ENCODE measurements at places on chromosomes 4 and X.

DNA sequence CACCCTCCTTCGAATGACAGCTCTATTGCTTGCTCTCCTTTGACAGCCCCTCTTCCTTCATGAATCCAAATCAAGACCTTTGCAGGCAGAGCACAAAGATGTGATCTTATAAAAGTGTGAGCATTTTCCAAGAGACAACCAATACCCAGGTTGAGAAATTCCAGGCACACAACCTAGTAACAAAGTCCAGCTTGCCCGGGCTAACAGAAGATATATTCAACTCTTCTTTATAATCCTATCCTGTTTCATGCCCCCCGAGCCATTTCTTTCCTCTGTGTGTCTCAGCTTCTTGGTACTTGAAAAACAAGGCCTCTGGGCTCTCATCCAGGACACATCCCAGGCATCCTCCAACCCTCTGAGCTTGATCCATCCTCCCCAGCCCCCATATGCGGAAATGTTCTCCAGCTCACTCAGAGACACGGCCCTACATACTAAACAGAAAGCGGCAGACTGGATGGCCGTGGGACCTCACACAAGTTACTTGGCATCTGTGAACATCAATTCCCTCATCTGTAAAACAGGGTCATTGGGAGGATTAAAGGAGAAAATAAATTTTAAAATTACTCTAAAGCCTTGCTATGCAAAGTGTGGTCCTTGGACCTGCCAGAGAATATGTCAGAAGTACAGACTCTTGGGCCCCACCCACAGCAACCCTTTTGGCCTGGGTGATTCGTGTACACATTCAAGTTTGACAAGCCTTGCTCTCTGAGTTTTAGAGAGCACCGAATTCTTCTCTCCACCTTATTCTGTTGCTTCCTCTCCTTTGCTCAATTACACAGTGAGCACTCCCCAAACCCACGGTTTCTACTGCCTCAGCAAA is 627.0 kb downstream of the BCOR start:
- no peak for DNase-seq

GRCh38 chrX:123454712-123455431 is 270.8 kb downstream of the GRIA3 start:
- DNase-seq = no peak

GRCh38 chr4:23324021-23324690 is 565.7 kb downstream of the PPARGC1A start:
- no peak for DNase-seq

DNA sequence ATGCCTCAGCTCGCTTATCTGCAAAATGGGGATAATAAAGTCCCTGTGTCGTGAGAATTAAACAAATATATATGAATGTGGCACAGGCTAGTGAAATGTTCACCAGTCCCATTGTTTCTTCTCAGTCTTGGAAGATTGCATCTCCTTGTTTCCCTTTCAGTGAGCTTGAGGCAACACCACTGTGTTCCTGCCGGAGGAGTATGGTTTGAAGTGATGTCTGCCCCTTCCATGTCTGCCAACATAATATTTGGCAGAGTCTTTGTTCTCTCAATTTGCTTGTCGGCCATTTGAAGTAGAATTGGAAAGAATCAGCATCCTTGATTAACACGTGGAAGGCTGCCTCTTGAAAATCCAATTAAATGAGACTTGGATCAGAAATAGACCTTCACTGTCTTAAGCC is 1088.5 kb upstream of the INTU start:
- DNase-seq = no peak

DNA sequence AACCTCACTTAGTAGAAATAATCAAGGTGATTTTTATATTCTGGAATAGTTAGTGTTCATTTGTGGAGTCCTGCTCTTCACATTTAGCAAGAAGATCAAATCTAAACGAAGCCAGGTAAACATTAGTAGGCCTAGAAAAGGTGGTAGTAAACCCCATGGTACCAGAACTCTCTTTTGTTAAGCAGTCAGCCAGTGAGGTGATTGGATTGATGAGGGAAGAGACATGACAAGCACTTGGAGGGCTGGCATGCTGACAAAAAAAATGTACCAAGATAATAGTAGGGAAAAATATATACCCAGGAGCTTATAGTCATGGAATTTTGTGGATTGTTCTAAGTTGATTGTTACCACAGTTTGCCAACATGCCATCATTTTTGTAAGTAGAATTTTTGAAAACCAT is 163.8 kb downstream of the BANK1 start:
- DNase-seq = no peak

DNA sequence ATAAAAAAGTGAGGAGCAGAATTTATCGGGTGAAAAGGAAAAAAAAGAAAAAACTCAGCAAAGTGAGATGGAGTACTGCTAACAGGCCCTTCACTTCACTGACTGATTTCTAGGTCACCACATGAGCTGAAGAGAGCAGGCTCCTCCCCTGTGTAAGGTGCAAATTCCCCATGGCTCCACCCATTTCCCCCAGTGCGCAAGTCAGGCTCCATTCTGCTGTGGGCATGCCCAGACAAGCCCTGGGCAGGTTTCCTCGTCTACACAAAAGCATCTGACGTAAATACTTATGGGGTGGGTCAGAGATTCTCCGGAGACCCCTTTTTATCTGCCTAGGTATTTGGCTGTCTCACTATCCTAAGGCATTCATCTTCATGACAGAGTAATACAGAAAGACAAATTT is 157.9 kb downstream of the MAGEB5 start:
- DNase-seq = no peak

GRCh38 chr4:39451423-39452023 is 7.2 kb downstream of the RPL9 start:
- DNase-seq = no peak

GRCh38 chr4:88297725-88298454 is 13.5 kb upstream of the PPM1K start:
- DNase-seq = no peak

- no peak for DNase-seq
These were observed 177.3 kb downstream of the BANK1 start for GRCh38 chr4:101967697-101968346.

DNA sequence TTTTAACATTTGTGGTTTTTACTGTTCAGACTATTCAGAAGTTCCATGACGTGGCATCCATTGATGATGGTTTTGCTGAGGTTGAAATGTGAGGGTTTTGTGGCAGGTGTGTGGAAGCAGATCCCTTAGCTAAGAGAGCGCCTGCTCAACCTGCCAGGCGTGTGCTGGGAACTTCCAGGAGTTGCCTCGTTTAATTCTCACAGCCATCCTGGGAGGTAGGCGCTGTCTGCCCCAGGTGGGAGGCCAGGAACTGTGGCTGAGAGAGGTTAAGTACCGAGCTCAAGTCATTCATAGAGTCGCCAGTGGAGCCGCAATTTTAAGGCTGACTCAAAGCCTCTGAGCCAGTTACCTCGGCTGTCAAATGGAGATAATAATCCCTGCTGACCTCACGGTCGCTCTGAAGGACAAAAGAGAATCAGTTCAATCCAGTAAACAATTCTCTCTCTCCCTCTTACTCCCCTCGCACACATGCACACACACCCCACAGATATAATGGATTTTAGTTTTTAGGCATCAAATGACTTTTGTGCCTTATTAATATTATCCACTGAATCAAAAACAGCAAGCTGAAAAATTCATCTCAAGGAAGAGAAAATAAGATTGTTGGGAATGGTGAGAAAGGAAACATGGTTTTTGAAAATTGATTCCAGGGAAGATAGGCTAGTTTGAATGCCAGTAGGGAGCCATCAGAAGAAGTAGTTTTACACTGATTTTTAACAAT is 171.3 kb downstream of the PTTG2 start:
- no peak for DNase-seq

DNA sequence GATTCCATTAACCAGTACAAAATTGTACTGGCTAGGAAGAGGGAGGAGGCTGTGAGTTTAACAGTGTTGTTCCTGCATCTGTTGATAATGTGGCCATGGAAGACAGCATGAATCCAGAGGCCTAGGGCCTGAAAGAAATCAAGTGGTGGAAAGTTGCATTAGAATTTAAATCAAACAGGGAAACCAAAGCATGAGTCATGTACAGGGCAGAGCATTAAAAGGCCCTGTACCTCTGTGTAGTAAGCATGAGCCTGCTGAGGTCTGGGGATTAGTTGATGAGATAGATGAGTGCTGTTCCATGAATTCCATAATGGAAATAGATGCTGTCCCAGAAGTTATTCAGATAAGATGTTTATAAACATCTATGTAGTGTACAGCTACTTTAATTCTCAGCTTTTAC is 58.3 kb downstream of the MID1IP1 start:
- no peak for DNase-seq

DNA sequence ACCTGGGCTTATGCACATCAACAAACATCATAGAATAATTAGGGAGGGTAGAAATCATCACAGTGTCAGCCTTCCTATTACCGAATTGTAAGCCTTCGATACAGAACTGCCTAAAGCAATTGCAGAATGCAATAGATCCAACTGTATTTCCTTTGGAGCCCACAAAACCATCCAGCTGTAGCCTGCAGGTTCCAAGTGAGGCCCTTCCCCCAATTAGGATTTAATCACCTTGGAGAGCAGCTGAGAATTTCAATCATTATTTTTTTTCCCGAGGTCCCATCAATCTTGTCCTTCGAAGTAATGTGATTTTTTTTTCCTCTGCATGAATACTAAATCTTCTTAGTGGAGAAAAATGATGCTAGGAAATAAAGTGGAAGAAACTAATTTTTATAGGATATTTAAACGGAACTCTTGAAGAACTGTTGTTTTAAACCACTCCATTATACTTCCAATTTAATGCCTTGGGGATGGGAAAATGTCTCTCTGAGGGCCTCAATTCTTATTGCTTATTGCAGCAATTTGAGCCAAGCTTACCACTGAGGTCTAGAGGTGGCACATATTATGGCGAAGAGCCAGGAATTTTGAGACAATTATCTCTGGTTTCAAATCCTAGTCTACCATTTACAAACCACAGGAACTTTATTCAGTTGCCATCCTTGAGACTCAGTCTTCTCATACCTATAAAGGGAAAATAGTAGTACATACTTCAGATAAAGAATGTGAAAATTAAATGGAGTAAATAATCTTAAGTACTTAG is 953.4 kb upstream of the IGFBP7 start:
- no peak for DNase-seq

DNA sequence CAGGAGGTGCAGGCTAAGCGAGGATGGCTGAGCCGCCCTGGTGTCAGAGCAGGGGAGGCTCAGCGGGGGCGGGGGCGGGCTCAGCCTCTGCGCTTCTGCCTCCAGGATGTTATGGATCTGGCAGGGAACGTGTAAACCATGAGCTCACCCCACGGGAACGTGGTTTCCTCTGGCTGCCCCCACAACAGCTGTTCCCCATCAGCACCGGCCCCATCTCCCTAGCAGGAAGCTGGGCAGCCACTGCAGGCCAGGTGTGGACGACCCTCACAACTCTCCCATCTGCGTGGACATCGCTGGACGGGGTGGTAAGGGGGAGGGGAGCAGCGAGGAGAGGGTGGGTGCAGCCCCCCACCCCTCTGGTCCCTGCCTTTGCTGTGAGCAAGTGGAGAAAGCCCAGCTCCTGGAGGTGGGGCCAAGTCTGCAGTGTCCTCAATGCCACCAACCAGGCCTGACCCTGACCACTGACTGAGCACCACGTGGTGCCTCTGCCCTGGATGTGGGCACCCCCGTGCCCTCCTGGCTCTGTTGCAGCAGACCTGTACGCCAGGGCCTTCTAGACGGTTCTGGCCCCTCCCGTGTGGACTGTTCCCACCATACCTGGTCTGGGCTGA is 28.1 kb upstream of the SPON2 start:
- DNase-seq = no peak

DNA sequence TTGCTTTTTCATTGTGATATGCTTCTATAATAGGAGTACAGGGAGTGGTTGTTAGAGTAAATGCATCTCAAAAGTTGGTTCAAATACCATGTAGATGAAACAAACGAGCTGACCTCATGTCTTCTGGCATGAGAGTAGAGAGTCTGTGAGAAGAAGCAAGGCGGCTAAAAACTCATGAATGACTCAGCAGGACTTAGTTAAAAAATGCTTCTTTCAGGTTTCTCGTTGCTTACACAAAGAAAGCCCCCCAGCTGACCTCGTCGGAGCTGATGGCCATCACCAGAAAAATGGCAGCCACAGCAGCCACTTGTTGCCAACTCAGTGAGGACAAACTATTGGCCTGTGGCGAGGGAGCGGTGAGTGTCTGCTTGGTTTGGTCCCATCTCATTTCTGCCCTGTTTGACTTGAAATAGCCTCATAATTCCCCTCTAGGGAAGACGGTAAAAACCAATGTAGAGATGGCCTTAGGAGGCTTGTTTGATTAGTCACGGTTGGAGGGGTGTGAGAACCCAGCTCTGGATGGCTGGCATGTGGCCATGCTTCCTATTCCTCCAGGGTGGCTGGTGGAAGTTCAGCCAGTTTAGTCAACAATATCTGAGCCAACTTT is 14.5 kb downstream of the AFP start:
- no peak for DNase-seq

DNA sequence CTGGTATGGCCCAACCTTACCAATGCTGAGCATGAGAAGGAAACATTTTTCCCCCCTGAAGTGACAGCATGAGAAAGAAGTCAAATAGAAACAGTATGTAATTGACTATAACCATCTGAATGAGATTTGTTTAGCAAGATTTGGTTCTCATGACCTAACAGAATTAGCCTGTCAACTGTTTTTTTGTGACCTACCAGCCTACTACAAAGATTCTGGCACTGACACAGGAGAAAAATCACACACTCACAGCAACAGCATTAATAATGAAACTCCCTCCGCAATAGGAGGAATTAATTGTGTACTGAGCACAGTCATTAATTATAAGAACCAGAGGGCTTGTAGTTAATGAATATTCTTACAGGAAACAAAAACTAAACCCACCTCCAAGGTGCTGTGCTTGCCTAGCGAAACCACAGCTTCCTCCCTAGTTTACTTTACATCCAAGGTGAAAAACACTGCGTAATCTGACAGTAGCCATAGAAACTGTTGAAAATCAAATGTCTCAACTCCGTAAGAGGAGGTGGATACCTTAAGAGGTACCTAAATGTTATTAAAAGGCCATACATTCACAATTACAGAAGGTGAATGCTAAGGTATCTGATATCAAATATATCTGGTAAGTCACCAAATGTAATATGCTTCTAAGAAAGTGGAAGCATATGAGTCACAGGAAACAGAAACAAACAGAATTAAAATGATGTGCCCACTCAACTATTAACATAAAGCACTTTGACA is 34.9 kb downstream of the MMRN1 start:
- DNase-seq = no peak

GRCh38 chr4:149711593-149712365 is 103.9 kb downstream of the IQCM start:
- DNase-seq = no peak

DNA sequence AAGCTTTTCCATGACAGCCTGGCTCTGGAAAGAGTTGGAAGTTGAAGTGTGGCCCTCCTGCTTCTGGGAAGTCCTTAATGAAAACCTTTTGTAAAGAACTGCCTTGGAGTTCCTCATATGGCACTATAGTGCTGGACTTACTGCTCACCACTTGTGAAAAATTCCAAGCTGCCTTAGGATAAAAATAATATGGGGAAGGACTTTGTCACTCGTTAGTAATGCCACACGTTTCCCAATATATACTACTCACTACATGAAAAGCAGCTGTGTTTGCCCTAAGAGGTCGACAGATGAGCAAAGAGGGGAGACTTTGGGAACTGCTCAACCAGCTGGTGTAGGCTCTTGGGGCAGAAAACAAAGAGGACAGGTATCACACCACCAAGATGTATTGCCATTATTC is 11.7 kb downstream of the OPHN1 start:
- no peak for DNase-seq

GRCh38 chr4:88320780-88321373 is 36.5 kb upstream of the PPM1K start:
- DNase-seq = no peak

- no peak for DNase-seq
These were observed 9.6 kb upstream of the PRDM8 start for GRCh38 chr4:80187677-80188076.

All from nucleus accumbens (tissue), 56 donors.